ENCODE measurements at places on chromosomes 7 and 10.
A peak's percentile ranks its signal among the peaks of the same experiment; 100 is the strongest.

GRCh38 chr10:124289851-124290795 is 128.6 kb downstream of the OAT start:
- DNase-seq: no peak

DNA sequence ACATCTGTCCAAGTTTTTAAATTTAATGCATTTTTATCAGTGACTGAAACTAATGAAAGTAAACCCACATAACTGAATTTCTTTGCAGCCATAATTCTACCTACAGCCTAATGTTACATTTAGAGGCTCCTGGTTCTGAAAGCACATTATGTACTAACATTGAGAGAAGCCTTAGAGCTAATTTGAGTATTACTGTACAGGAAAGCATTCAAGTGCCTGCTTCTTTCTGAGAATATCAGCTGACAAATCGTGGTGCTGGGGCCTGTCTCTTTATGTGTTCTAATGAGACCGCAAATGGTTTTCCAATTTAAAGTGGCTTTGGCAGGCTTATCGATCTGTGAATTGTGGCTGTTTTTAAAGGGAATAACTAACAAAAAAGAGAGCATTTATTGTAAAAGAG is 32.3 kb upstream of the DGKB start:
- no peak for DNase-seq

- no peak for DNase-seq
These were observed 15.0 kb downstream of the TSPAN33 start for GRCh38 chr7:129159539-129159938.

GRCh38 chr7:18262058-18262457 is 233.5 kb upstream of the HDAC9 start:
- peak; percentile 4 for DNase-seq

GRCh38 chr10:110353244-110354119 is 48.8 kb upstream of the SMNDC1 start:
- DNase-seq: no peak

DNA sequence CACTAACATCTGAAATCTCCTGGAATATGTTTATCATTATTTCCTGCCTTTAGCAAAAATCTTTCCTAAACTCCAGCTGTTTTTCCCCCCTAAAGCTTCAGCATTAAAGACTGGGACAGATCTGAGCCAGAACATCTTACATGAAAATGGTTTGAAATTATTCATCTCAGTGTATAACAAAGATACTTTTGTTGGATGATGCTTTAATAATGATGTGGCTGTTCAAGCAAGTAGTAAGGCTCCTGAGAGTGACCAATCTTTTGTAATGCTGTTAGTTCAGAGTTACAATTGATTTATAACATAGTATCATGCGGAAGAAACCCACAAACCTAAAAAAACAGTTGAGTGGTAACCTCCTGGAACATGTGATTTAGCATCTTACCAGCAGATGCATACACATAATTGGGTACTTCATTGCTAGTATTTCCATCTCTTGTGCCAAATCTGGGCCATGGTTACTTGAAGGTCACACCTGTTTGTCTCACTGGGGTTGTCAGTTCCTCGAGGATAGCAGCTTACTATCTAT is 1.5 kb downstream of the BZW2 start:
- DNase-seq: peak; percentile 16

- DNase-seq: no peak
These were observed 23.6 kb downstream of the SLC35B4 start for GRCh38 chr7:134293002-134293740.

GRCh38 chr7:156673454-156673853 is 32.9 kb downstream of the RNF32 start:
- DNase-seq: no peak

DNA sequence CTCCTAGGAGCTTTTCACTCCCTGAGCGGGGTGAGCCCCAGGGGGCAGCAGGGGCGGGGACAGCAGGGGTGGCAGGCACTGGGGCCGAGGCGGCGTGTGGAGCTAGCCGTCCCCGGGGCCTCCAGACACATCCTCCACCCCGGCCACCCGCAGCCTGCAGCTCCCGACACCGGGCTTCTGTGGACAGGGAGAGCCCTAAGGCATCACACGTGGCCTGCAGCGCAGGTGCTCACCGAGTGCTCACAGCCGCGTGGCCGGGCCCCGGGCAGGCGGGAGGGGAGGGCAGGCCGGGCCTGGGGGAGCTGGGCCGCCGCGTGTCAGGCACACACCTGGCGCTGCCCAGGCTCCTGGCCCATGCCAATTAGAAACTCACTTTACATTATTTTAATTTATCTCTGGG is 51.4 kb downstream of the MICALL2 start:
- DNase-seq: peak; percentile 91

DNA sequence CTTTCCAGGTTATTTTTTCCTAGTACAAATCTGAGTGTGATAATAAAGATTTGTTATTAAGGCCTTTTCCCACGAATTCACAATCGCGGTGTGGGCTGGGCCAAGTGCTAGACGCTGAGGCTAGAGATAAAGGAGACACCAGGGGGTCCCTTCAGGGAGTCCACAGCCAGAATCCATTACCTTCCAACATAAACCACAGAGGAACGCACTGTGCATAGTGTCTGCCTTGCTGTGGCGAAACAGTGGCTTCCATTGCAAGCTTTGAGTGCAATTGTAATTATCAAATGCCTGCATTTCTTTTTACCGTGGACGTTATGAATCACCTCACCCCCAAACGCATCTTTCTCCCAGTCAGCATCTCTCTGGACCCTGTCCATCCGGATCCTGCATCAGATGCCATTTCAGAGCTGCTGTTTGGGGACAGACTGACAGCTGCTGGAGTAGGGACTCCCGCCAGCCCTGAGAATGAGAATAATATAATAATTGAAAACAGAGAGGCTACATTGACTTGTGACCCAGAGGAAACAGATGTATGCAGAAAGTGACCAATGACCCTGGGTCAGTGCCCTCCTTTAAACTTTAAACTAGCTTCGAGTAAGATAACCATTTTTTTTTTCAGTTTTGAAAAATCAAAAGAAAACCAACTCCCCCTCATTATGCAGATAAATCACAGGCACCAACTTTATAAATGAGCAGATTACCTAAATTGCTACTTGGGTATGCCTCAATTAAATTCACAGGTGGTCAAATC is 456.2 kb upstream of the NRP1 start:
- no peak for DNase-seq

All from COR-L47 (cell line).